ENCODE measurements at places on chromosomes 1 and 21.

DNA sequence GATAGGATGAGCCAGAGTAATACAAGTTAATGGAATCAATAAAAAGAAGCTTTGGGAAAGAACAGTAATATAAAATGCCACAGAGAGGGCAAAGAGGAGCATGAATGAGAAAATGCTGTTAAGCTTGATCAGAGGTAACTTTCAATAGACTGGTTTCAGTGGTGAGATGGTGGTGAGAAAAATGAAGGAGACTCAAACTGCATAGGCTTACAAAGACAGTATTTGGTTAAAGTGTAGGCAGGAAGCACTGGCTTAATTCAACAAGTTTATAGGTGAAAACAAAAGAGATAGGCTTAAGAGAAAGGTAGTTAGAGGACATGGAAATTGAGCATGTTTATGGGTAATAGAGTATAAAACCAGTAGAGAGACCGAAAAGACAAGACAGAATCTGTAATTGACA lies 298.6 kb upstream of the ADAMTS5 start:
- no peaks in the 10 kb centered on the region for H3K36me3 ChIP-seq
- DNase-seq, result no peak
- H3K27me3 ChIP-seq, result no peaks in the 10 kb centered on the region
- no peak overlapping the region for H3K27ac ChIP-seq
- H3K4me3 ChIP-seq, result no peak overlapping the region

GRCh38 chr1:168621356-168621755 lies 45.0 kb downstream of the XCL1 start:
- no peaks in the 10 kb centered on the region for H3K36me3 ChIP-seq
- no peak overlapping the region for H3K27ac ChIP-seq
- peaks cover 18% of the 10 kb centered on the region for H3K4me1 ChIP-seq
- DNase-seq, result no peak
- H3K27me3 ChIP-seq, result no peaks in the 10 kb centered on the region

GRCh38 chr1:8878698-8879463 lies 395 bp upstream of the ENO1 start:
- peak; percentile 99 for DNase-seq
- H3K27me3 ChIP-seq, result no peaks in the 10 kb centered on the region
- H3K27ac ChIP-seq, result peak overlapping the region; percentile 98
- H3K4me1 ChIP-seq, result peaks cover 56% of the 10 kb centered on the region

GRCh38 chr1:6495041-6495441 lies 3.6 kb upstream of the PLEKHG5 start:
- no peak for DNase-seq
- no peak overlapping the region for H3K4me3 ChIP-seq
- no peak overlapping the region for H3K27ac ChIP-seq
- no peaks in the 10 kb centered on the region for H3K27me3 ChIP-seq
- peaks cover 30% of the 10 kb centered on the region for H3K4me1 ChIP-seq
- no peaks in the 10 kb centered on the region for H3K36me3 ChIP-seq

DNA sequence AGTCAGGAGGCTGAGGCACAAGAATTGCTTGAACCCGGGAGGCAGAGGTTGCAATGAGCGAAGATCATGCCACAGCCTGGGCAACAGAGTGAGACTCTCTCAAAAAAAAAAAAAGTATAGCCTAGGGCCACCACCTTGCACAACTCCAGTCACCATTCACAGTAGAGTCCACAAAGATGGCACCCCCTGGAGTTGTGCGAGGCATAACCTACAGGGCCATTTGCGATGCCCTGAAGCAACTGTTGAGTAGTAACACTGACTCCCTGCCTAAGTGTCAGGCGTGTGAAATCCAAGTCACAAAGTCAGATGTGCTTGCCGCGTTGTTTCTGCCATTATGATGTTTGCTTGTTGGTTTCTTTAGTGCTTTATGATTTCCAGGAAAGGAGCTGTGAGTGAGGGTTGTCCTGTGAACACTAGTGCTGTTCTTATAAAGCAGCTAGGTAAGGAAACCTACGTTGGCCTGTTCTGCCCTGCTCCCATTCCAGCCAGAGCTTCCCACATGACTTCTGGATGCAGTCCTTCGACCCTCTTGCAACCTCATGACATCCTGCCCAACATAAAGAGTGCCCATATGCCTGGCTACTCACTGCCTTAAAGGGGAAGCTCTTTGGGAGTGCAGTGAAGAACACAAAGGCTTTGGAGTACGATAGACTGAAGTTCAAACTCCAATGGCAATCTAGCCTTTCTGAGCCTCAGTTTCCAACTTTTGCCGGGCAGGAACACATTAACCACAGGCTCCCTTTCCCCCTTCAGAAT lies 29.8 kb downstream of the FHAD1 start:
- peaks cover 9% of the 10 kb centered on the region for H3K4me1 ChIP-seq
- no peaks in the 10 kb centered on the region for H3K36me3 ChIP-seq

DNA sequence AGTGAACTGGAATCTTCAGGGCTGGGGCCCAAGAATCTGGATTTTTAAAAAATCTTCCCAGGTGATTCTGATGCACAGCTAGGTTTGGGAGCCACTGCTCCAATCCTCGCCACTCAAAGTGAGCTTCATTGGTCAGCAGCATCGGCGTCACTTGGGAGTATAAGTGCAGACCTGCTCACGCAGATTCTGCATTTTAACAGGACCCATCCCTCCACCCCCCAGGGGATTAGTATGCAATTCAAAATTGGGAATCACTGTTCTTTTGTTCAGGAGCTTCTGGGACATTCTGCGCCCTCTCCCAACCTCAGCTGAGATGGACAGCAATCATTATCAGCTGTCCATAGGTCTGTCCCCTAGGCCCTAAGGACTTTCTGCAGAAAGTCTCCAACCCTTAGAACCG lies 53.5 kb downstream of the LGR6 start:
- no peak for DNase-seq
- no peak overlapping the region for H3K4me3 ChIP-seq
- H3K4me1 ChIP-seq, result no peaks in the 10 kb centered on the region
- no peaks in the 10 kb centered on the region for H3K36me3 ChIP-seq
- no peak overlapping the region for H3K27ac ChIP-seq

DNA sequence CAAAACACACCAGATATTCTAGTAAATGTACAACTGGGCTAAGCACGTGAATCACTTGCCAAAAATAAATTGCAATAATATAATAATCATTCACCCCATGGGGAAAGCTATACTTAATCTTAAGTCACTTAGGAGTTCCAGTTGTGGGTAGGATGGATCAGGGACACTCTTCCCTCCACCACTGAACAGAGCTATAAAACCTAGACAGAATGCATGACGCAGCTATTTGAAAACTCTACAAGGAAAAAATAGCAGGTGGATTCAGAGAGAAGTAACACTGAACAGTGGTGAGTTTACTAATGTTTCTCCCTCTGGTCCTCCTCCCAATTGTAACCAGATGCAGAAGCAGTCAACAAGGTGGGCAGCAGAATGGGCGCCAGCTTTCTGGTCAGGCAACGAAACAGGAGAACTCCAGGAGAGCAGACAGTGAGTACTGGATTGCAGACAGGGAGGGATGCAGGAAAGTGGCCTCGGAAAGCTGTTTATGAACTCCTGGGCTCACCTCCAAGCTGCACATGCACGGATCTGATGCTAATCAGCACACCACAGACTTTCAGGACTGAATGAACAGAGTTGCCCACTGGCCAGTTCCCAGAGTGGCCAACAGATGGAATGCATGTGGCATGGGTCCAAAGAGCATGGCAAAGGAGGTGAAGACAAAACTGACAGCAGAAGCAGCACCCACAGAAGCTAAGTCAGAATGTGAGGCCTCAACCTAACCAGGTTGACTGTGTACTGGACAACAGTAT lies 41.4 kb downstream of the TARBP1 start:
- H3K4me3 ChIP-seq, result no peak overlapping the region
- no peaks in the 10 kb centered on the region for H3K36me3 ChIP-seq
- no peaks in the 10 kb centered on the region for H3K4me1 ChIP-seq
- no peak overlapping the region for H3K27ac ChIP-seq
- no peaks in the 10 kb centered on the region for H3K27me3 ChIP-seq

- peaks cover 28% of the 10 kb centered on the region for H3K4me1 ChIP-seq
- DNase-seq, result peak; percentile 96
- peak within 1 kb of the TSS; percentile 86 for H3K27ac ChIP-seq
- H3K36me3 ChIP-seq, result peaks cover 13% of the 10 kb centered on the region
- peak within 1 kb of the TSS; percentile 84 for H3K4me3 ChIP-seq
- H3K27me3 ChIP-seq, result no peaks in the 10 kb centered on the region
Measured at GRCh38 chr1:26921540-26922430, at the start of gene NUDC. NUDC (plus strand) TSS chr1:26921743; CDS start chr1:26921849, 106 bp downstream.

GRCh38 chr1:169928438-169929209 lies 34.9 kb upstream of the SCYL3 start:
- no peak overlapping the region for H3K27ac ChIP-seq
- no peak overlapping the region for H3K4me3 ChIP-seq
- no peaks in the 10 kb centered on the region for H3K27me3 ChIP-seq
- no peak for DNase-seq
- H3K4me1 ChIP-seq, result peaks cover 7% of the 10 kb centered on the region
- no peaks in the 10 kb centered on the region for H3K36me3 ChIP-seq

- no peaks in the 10 kb centered on the region for H3K27me3 ChIP-seq
- no peak overlapping the region for H3K4me3 ChIP-seq
- no peak overlapping the region for H3K27ac ChIP-seq
Measured at GRCh38 chr1:167621780-167622313, 8.2 kb upstream of the RCSD1 start.

DNA sequence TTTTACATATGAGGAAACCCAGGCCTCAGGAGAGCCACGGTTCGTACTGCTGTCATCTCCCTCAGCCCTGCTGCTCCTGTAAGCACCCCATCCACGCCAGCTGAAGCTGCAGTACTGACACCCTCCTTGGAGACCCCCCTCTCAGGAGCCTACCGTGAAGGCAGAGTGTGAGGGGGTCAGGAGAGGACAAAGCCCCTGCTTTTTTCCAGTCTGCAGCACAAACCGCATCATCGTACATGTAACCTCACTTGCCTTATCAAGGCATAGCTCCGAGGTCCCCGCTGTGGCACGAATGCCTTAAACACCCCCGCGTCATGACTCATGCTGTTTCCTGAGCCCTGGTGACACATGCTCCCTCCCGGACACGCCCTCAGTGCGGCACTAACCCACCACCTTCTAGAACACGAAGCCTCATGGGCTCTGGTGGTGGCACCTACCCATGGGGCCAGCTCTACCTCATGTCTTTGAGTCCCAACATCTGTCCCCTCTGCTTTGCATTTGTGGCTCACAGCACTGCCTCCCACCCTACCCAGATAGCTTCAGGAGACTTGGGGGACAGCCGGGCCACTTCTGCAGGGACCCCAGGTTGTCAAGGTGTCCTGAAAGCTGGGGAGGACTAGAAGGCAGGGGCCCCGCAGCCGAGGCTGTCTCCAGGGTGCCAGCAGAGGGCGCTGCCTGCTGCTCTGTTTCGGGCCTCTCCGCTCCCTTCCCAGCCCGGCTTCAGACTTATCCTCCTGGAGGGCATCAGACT lies 4.9 kb downstream of the SH3BGRL3 start:
- H3K4me3 ChIP-seq, result no peak overlapping the region
- peak overlapping the region; percentile 36 for H3K27ac ChIP-seq
- DNase-seq, result peak; percentile 68
- H3K27me3 ChIP-seq, result no peaks in the 10 kb centered on the region

GRCh38 chr1:94202241-94202640 lies 35.1 kb downstream of the ARHGAP29 start:
- peaks cover 77% of the 10 kb centered on the region for H3K36me3 ChIP-seq
- no peak overlapping the region for H3K4me3 ChIP-seq
- DNase-seq, result no peak
- H3K27ac ChIP-seq, result no peak overlapping the region
- H3K27me3 ChIP-seq, result no peaks in the 10 kb centered on the region

DNA sequence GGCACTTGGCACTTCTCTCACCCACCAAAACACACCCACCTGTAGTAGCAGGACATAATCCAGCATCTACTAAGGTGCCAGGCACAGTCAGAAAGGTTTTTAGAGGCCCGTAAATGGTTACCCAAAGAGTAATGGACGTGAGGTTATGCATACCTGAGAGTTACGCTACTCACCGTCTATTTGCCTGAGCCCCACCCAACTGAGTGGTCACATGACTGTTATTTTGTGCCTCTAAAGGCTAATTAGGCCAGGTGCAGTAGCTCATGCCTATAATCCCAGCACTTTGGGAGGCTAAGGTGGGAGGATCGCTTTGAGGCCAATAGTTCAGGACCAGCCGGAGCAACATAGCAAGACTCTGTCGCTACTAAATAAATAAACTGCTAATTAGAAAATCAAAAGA lies 11.0 kb downstream of the LMX1A start:
- no peaks in the 10 kb centered on the region for H3K4me1 ChIP-seq
- no peak overlapping the region for H3K27ac ChIP-seq
- no peaks in the 10 kb centered on the region for H3K36me3 ChIP-seq
- no peak for DNase-seq
- no peak overlapping the region for H3K4me3 ChIP-seq

DNA sequence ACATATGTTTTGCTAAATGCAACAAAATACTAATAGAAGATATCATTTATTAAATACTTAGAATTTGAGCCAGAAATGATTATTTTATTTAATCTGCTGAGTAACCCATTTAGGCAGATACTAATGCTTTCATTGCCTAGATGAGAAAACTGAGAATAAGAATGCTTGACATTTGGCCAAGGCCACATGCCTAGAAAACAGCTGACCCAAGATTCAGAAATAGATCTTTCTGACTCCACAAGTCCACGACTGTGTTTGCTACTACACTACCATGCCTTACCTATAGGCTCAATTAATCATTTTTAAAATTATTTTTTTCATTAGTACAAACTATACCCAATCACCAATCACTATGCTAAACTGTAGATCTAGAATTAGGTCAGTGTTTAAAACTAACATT lies 129.7 kb downstream of the ATP1B1 start:
- H3K36me3 ChIP-seq, result no peaks in the 10 kb centered on the region
- DNase-seq, result no peak
- no peaks in the 10 kb centered on the region for H3K27me3 ChIP-seq
- peaks cover 34% of the 10 kb centered on the region for H3K4me1 ChIP-seq
- H3K27ac ChIP-seq, result no peak overlapping the region

DNA sequence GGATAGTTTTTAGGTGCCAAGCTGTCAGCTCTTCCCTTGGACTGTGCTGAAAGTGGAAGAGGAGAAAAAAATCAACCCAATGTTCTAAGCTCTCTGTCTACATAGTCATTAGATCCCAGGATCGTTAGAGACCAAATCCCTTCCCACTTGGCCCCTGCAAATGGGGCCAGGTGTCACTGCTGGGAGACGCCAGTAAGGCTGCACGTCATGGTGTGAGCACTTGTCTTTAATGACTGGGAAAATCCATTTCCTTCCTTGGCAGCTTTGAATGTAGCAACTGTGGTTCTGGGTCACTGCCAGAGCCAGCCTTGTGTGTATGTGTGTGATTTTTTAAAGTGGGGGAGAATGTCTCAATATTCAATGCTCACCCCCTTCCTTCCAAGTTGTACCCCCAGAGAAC lies 59.9 kb downstream of the MAN1C1 start:
- peaks cover 24% of the 10 kb centered on the region for H3K4me1 ChIP-seq
- no peaks in the 10 kb centered on the region for H3K36me3 ChIP-seq
- H3K4me3 ChIP-seq, result no peak overlapping the region
- H3K27ac ChIP-seq, result no peak overlapping the region
- no peaks in the 10 kb centered on the region for H3K27me3 ChIP-seq
